ENCODE measurements at places on chromosomes 3 and 15.

- DNase-seq: peak; percentile 44
These were observed 13.1 kb downstream of the ANO10 start for GRCh38 chr3:43608751-43609150.

GRCh38 chr3:54211097-54211496 is 88.7 kb downstream of the CACNA2D3 start:
- no peak for DNase-seq

GRCh38 chr3:45249391-45249790 is 23.3 kb upstream of the TMEM158 start:
- no peak for DNase-seq

GRCh38 chr3:279325-279724 is 82.8 kb downstream of the CHL1 start:
- DNase-seq: no peak

GRCh38 chr15:90033448-90033847 is 32.3 kb downstream of the ZNF710 start:
- DNase-seq: no peak

DNA sequence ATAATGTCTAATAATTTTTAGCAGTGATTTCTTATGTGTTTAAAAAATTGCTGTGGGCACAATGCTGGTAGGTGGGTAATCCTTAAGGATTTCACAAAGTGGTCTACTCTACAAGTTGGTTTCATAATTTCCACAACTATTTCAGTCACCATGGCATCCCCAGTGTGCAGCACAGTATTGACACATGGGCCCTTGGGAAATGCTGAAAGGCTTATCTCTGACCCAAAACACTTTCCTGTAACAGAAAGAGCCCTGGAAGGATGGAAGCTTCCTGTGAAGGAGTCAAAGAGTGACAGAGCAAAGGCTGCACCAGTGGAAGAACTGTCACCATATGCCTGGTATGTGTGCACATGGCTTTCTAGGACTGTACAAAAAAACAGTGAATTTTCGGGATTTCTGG is 153.7 kb downstream of the ANO10 start:
- DNase-seq: no peak

- DNase-seq: no peak
These were observed 61.3 kb upstream of the RAB6B start for GRCh38 chr3:133956982-133957381.

DNA sequence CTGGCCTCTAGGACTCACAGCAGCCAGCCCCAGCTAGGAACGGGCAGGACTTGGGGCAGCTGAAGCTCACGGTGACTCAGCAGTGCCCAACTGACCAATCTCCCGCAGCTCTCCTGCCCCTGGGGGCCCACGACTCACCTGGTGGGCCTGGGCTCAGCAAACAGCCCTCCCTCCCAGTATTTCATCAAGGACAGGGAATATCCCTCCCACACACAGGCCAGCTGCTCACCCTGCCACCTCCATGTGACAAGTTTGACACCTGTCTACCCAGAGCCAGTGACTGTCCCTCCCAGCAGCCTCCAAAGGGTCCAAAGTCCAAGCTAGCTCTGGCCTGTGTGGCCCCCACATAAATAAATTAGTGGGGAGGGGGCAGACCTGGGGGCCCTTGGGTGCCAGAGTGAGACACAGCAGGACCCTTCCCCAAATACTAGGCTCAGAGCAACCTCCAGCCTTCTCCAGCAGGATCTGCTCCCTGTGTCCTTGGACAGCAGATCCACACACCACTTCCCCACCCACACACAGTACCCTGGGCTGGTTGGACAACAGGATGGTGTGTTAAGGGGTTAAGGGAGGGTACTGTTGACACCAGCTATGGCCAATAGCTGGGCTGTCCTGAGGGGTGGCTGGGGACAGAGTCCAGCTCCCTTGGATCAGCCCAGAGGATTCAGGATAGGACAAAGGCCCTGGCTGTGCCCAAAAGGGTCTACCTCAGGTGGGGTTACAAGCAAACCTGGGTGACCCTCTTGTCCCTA is 4.3 kb downstream of the GNAT1 start:
- no peak for DNase-seq

DNA sequence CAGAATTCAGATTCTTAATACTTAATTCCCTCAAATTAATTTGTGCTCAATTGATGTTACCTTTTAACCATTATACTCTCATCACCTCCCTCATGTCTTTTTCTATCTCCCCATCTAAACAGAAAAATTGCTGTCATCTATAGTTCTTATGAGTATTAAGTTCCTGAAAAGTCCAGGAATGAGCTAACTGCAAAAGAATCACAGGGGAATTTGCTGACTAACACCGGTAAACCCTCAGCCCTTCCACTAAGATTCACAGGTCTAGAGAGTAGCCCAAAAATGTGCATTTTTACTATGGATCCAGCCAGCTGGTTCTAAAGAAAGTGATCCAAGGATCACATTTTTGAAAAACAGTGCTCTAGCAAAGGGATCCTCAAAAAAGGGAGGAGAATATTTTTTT is 67.0 kb downstream of the SETD2 start:
- DNase-seq: no peak

- no peak for DNase-seq
These were observed 33.9 kb upstream of the MEX3B start for GRCh38 chr15:82079736-82080135.

- DNase-seq: no peak
These were observed 380.4 kb upstream of the PROK2 start for GRCh38 chr3:72165317-72165716.

All from CD14-positive monocyte (primary cell).